Activated CD8-positive, alpha-beta memory T cell treated with anti-CD3 and anti-CD28 coated beads, Interleukin-2, amount 50 U/mL, for 4 hours (primary cell): ENCODE measurements at places on chromosomes 7 and 10.

- no peak for DNase-seq
These were observed 193.8 kb downstream of the ABCA13 start for GRCh38 chr7:48365010-48365409.

DNA sequence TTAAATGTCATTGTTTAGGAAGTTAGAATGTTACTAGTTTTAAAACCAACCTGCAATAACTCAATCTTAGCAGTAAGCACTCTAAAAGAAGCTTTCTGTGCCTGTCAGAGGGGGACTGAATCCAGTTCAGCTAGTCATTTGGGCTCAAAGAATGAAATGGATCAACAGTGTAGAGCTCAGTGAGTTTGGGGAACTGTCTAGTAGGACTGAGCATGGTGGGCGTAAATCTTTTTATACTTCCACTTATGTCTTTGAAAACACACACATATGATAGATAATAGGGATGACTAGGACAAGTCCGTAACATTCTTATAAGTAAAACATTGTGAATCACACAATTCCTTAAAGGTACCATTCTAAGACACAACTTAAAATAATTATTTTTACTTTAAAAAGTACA lies 11.5 kb downstream of the GSAP start:
- DNase-seq: no peak

DNA sequence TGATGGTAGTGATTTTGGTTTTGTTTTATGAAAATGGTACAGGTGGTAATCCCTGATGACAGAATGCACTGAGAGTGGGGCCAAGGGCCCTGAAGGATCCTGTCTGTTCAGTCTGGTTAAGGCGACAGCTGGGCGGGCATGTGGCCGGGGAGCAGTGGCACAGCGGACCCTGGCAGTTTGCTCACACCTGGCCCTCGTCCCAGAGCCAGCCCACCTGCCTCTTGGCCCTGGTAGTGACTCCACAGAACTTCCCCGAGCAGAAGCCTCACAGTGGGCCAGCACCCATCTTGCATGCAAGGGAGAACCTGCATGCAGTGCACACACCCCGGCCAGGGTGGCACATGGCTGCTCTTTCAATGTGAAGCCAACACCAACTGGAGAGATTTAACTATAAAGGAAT lies 82.8 kb downstream of the ALOX5 start:
- no peak for DNase-seq

- no peak for DNase-seq
These were observed 1.1 kb downstream of the VWC2 start for GRCh38 chr7:49774459-49775064.

- no peak for DNase-seq
These were observed 98.9 kb upstream of the WAC start for GRCh38 chr10:28434063-28434462.

- DNase-seq: no peak
These were observed 10.6 kb upstream of the SAMD8 start for GRCh38 chr10:75100764-75101291.

- no peak for DNase-seq
These were observed 29.3 kb upstream of the PRLHR start for GRCh38 chr10:118624747-118625146.

DNA sequence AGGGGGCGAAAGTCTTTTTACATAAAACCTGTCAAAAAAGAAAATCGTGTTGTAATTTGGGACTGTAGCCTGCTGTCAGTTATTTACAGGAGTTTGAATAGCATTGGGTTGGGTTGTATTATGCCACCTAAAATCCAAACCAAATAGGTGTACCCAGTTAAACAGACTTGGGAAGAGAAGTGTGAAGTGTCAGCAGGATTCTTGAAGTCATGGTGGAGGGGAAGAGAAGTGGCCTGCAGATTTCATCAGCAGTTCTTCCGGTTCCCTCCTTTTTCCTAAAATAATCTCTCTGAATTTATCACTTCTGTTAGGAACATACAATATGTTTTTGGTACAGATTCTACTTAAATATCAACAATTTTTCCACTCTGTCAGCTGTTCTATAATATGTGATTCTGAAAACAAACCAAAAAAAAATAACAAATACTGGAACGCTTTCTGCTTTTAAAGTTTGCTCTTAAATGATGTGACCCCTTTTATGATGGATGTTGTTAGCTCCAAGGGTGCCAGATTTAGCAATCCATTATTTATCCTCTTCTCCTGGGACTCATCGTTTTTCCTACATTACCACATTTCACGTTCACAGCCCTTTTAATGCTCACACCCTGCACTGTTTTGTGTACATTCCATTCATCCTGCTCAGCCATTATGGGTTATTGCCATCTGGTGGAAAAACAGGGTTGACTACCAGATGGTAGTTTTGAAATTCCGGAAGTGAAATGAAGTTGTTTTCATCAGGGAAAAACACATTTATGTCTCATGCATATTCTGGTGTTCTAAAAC lies 18.7 kb upstream of the ARHGAP12 start:
- no peak for DNase-seq

GRCh38 chr10:11573497-11573896 lies 38.0 kb downstream of the USP6NL start:
- no peak for DNase-seq

GRCh38 chr10:71212318-71213126 lies at the start of gene UNC5B:
Gene UNC5B (plus strand): TSS chr10:71212570. CDS start chr10:71212986, 416 bp downstream.
- peak; percentile 63 for DNase-seq

DNA sequence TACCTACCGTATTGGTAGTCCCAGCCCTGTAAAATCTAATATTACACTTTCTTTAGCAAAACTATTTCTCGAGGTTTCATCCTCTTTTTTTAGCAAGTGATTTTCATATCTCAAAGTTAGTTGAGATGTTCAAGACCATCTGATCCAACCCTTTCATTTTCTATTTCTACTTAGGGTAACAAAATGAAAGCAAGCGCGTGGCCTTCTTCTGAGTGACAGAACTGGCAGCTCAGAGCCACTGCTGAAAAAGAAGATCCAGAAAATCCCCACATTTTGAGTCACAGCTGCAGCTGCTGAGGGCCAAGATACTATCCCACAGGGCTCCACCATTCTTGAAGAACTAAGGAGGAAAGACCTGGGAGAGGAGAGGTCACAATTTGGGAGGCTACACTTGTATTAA lies 24.8 kb upstream of the ZNF800 start:
- no peak for DNase-seq

DNA sequence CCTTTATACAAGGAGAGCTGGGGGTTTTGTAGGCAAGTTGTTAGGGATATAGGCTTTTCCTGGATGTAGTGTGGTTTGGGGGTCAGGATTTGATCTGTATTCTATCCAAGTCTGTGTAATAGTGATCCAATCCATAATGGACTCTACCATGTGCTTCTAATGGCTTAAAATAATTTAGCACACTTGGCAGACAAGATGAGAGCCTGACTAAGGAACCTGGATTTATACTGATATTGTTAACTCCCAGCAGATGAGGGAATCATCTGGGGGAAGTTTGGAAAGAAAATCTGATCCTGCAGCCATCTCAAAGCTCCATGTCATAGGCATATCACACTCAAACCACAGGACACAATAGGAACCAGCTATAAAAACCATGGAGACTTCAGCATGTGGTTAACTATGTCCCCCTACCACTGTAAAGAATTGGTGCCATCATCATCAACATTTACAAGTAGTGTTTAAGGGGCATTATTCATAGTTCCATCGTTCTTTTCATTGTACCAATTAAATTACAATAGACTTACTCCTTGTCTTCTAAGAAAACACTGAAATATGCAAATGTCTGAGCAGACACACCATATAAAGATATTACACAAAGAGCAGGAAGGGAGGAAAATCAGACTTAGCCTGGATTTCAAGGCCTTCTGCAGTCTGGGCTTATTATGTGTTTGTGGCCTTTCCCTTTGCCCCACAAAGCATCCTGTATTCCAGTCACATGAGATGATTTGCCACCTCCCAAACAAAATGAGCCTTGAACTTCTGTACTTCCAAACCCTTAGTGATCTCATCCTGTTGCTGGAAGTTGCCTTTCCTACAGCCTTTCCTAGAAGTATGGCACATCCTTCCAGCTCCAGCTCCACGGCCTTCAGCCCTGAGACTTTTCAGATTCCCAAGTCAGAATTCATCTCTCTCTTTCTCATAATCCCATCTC lies 22.5 kb upstream of the HPS1 start:
- no peak for DNase-seq

GRCh38 chr10:5614155-5614721 lies 52.2 kb downstream of the ASB13 start:
- no peak for DNase-seq

DNA sequence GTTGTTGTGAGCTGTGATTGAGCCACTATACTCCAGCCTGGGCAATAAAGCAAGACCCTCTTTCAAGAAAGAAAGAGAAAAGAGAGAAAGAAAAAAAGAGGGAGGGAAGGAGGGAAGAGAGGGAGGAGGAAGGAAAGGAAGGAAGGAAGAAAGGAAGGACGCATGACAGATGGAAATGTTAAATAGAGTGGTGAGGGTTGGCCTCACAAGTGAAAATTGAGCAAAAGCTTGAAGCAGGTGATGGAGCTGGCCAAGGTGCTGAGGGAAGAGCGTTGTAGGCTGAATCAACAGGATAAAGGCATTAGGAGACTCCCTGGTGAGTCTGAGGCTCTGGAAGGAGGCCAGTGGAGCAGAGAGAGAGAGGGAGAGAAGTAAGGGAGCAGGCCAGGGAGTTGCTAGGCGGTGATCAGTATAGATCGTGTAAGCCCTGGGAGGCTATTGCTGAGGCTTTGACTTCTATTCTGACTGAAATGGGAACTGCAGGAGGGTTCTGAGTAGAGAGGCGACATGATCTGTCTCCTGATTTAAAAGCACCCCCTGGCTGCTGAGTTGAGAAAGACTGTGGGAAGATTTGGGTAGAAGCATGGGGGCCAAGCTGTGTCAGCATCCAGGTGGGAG lies 26.5 kb upstream of the TMEM248 start:
- no peak for DNase-seq

GRCh38 chr7:152025937-152026890 lies 740 bp downstream of the GALNT11 start:
- DNase-seq: no peak

DNA sequence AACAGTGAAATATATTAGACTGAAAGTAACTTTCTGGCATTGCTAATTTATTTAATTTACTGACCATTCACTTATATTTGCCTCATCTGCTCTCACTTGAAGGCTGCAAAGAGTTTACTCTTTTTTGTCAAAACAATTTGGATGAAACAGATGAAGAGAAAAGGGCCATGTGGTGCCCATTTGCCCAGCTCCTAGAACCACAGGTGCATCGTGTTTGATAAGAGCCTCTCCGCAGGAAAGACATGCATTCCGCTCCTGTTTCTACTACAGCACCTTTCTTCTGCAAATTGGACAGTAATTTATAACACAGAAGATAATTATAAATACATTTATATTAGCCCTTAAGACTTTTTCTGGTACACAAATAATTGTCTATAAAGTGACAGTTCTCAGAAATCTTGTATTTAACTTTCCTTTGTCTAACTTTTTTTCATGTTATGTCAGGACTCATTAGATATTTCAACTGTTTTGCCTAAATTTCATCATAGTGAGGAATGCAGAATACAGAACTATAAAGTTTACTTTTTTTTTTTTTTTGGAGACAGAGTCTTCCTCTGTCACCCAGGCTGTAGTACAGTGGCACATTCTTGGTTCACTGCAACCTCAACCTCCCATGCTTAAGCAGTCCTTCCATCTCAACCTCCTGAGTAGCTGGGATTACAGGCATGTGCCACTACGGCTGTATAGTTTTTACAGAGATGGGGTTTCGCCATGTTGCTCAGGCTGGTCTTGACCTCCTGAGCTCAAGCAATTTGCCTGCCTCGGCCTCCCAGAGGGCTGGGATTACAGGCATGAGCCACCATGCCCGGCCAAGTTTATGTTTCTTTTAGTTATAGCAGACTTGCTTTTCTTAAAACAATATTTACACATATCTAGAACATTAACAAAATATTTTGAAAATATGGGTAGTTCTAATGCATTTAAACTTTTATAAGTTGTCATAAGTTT lies 869 bp downstream of the LAMB4 start:
- no peak for DNase-seq

GRCh38 chr7:129553899-129554461 lies 51.6 kb downstream of the SMKR1 start:
- peak; percentile 44 for DNase-seq

DNA sequence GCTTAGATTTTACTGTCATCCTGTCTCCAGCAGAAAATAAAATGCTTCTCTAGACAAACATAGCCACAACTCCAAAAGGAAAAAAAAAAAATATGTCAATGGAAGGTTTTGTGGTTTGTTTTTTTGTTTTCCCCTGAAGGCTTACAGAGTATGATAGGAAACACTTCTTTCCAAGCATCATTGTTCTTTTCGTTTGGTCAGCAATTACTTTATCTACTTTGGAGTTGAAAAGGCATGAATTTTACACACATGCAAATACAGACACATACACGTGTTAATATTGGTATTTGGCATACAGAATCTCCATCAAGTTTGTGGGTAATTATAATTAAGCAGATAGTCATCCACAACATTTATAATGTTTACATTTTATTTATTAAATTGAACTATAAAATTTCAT lies 496.9 kb upstream of the MBL2 start:
- no peak for DNase-seq

GRCh38 chr10:72503241-72503640 lies 122.6 kb downstream of the MICU1 start:
- DNase-seq: no peak

GRCh38 chr7:96649981-96650380 lies 59.7 kb downstream of the SEM1 start:
- no peak for DNase-seq
